ENCODE measurements at places on chromosomes 6 and 20. TPM values are rescaled to one million over a fixed set of nuclear protein-coding genes. Genes with fewer than 3 reads are reported as not detected.

The PNPLA1 gene
- total RNA-seq = not detected

The TP53TG5 gene
- 0.40 TPM for total RNA-seq

The ZNF341 gene
- 4.3 TPM for total RNA-seq

The MACROD2 gene
- not detected for total RNA-seq

The BPI gene
- total RNA-seq = not detected

The TMEM217 gene
- total RNA-seq = 2.5 TPM

Data from activated CD4-positive, alpha-beta T cell treated with anti-CD3 and anti-CD28 coated beads for 36 hours (primary cell).